ENCODE measurements at places on chromosomes 16 and 17.

DNA sequence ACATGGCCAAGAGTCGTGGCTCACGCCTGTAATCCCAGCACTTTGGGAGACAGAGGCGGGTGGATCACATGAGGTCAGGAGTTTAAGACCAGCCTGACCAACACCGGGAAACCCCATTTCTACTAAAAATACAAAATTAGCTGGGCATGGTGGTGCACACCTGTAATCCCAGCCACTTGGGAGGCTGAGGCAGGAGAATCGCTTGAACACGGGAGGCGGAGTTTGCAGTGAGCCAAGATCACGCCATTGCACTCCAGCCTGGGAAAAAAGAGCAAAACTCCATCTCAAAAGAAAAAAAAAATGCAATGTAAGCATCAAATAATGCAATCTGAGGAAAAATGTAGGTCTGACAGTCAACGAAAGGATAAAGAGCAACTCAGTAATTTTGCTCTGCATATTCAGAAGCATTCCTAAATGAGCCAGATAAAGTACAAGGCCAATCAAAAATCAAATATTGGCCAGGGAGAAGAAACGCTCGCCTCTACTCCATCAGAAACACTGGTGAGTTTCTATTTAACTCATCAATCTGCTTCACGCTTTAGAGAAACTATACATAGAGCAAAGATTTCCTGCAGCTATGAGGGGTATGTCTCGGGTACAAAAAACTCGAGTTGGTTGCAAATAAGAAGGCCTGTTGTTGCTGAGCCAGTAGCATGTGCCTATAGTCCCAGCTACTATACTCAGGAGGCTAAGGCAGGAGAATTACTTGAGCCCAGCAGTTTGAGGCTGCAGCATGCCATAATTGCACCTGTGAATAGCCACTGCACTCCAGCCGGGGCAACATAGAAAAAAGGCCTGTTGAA is 3.7 kb downstream of the TXNDC11 start:
- DNase-seq: no peak

DNA sequence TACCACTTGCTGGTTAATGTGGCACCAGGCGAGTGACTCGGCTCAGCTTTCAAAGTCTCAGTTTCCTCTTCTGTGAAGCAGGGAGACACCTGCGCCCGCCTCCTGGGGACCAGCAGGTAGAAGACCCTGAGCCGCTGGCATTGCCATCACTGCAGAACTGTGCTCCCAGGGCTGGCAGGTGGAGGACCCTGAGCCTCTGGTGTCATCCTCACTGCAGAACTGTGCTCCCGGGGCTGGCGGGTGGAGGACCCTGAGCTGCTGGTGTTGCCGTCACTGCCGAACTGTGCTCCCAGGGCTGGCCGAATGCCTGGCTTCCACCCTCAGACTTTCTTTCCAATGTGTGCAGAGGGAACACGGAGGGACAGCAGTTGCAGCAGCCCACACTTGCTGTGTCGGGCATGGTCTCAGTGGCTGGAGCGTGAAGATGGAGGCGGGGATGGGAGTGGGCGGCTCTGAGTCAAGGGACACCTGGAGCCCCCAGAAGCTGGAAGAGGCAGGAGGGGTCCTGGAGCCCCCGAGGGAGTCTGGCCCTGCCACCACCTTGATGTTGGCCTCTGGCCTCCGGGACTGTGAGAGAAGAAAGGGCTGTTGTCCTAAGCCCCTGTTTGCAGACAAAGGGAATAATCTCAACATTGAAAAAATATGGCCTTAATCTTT is 75.8 kb upstream of the METTL9 start:
- no peak for DNase-seq

GRCh38 chr17:72071330-72071729 is 49.5 kb upstream of the SOX9 start:
- no peak for DNase-seq

DNA sequence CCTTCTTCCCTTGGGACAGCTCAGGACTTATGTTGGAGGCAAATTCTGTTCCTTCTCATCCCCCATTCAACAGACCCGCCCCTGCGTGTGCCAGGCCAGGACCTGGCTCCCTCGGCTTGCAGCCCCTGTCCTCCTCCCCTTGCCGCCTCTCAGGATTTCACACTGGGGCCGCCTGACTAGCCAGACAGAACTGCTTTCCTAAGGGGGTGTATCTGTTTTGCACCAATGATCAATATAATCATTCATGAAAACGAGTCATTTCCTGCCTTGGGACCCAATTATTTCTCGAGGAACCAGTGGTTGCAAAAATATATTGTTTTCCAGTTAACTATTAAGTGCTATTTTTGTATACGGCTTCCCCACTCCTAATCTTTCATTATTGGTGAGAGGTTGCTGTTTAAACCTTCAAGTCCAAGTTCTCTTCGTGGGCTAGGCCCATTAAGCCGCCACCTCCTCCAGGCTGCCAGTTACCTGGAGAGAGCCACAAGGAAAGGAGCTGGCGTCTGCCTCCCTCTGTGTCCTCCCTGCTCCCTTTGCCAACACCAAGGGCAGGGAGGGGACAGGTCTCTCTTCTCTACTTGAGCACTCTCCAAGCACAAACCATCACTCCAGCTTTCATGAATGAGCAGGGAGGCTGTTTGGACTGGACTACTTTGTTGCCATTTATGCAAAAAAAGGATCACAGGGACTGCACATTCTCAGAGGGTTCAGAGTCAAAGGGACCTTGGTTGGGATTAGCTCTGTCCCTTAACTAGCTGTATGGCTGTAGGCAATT is 8.9 kb downstream of the DCAKD start:
- DNase-seq: no peak

- DNase-seq: no peak
These were observed 26.8 kb upstream of the MTMR4 start for GRCh38 chr17:58541249-58541648.

- DNase-seq: no peak
These were observed 312.1 kb downstream of the SNX29 start for GRCh38 chr16:12288537-12289174.

DNA sequence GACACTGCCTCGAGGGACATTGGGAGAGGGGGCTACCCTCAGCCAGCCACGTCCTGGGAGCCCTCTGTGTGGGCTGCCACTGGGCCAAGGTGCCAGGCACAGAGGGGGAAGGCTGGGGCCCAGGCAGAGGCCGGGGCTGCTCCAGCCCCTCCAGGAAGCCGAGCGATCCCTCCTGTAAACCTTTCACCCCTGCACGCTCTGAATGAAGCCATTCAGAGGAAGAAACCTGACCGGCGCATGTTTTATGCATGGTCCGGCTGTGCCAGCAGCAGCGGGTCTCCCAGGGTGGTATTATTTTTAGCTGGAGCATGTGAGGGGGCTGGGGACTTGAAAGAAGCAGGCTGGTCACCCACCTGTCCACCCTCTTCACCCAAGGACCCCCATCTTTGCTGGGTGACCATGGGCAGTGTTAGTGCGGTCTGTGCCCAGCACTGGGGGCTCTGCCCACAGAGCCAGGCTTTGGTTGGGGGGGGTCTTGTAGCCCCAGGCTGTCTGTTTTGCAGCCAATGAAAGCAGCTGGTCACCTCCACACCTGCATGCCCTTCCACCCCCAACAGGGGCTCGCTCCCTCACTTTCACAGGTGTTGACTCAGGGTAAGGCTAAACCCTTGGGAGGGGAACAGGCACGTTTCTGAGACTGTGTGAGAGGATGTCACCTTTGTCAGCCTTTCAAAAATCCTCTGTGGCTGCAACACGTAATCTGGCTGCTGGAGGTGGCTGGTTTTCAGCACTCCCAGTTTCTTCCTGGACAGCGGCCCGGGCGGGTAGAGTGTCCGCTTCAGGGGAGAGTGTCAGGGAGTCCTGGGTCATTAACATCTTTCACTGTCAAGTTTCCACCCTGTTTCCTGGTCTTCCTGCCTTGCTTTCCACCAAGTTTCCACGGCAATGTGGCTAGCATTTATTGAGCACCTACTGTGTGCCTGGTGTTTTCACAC is 77.1 kb upstream of the BRD7 start:
- DNase-seq: no peak

- no peak for DNase-seq
These were observed 168.9 kb downstream of the SHISA9 start for GRCh38 chr16:13070268-13070667.

GRCh38 chr16:55056585-55057401 is 126.1 kb downstream of the IRX5 start:
- no peak for DNase-seq

DNA sequence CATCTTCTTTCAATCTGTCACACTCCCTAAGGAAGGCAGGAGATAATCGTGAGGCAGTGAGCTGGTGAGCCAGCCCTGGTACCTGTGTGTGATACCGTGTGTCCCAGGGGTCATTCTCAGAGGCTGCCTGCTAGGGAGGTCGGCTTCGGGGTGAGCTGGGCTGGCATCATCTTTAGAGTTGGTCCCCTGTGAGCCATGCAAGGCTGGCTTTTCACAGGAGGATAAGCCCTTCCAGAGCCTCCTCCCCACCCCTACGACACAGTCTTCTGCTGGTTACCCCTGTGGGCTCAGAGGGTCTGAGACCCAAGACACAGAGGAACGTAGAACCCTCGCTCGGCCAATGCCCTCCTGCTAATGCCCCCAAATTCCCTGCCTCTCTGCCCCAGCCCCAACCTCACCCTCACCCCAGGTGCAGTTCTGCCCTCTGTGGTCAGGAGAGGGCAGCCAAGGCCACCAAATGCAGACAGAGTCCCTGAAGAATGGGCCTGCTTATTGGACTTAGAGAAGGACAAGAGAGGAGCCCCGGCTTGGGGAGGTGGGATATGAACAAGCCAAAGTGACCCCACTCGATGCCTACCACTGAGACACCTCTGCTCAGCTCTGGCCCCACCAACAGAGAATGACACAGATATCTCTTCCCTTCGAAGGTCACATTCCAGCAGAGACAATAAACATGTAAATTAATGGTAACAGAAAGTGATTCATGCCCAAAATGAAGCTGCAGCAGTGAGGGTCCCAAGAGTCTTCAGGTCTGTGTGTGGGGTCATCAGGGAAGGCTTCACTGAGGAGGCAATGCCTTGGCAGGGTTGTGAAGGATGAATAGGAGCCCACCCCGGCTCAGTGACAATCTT is 80.8 kb upstream of the CCL1 start:
- no peak for DNase-seq

GRCh38 chr17:20926532-20926931 is 116.3 kb downstream of the USP22 start:
- no peak for DNase-seq

DNA sequence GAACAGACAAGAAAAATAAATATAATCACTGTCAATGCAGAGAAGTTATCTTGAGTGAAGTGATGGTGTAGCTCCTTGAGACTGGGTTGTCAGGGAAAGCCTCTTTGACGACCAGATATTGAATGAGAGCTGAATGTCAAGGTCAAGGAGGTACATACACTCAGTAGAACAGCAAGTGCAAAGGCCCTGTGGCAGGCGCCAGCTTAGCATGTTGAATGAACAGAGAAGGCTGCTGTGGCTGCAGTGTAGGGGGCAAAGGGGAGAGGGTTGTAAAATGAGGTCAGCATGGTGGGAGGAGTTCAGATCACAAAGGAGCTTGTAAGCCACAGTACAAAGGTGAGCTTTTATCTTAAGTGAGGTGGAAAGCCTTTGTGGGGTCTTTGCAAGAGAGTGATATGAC is 111.5 kb downstream of the ZFHX3 start:
- DNase-seq: no peak

DNA sequence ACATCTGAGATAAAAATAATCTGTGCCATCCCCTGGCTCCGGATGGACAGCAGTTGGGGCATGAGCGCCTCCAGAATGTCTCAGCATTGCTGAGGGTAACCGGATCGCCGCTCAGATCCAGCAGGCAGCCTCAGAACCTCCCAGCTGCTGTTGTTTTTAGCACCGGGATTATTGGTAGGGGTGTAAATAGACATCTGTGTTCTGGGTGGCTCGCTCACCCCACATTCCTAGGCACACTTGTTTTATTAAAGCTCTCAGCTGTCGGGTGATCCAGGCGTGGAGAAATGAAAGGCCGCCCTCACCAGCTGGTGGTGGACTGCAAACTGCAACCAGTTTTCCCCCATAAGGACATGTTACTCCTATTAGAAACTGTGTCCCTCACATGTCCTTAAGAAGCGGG is 32.1 kb downstream of the MYH3 start:
- DNase-seq: no peak

GRCh38 chr16:80027007-80027965 is 426.7 kb upstream of the MAF start:
- DNase-seq: no peak

DNA sequence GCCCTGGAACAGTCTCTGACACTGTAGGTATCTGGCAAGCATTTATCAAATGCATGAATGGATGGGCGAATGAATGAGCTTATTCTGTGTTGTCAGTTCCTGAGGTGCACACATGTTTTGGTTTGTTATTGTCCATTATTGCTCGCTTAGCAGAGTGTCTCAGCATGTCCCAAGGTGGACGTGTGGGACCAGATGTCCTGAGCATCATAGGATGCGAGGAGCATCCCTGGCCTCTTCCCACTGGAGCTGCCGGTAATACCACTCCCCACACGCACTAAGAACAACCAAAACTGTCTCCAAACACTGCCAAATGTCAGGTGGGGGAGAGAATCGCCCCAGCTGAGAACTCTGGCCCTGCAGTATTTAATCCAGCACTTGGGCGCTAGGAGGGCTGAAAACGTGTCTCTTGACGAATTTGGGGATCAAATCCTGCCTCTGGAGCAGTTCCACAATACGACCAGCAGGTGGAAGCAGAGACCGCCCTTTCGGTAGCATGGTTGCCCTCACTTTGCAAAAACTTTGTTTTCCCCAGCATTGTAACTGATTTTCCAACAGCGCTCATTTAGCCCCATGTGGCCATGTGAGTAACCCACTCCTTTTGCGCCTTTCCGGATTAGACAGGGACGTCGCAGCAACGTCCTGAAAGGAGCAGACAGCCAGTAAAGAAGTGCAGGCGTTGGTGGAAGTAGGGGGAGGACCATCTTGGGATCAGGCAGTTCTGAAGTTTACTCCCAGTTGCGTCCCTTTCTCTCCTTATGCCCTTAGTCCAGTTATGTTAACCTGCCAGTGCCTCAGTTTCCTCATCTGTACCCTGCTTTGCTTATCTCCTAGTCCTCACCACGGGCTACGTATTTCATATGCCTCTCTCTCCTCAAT is 22.7 kb downstream of the TMEM114 start:
- peak; percentile 48 for DNase-seq

DNA sequence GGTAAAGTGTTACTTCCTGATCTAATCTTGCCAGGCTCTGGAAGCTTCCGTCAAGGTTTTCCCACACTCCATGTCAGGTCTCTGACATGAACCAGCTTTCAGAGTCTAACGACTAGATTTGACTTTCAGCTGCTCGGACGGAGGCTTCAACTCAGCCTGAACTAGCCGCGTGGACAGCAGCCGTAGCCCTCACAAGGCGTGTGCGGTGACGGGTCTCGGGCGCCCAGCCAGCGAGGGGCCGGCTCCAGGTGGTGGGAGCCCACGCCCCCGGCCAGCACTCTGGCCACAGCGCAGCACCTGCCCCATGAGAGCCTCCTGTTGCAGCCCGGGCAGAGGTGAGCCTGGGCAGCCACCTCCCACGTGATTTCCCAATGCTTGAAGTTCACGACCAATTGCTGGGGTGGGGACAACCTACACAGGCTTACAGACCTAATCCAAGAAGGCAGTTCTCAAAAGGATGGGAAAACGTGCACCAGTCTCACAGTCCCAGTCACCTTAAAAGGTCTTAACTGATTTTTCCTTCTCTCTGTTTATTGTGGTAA is 45.5 kb downstream of the TBC1D16 start:
- DNase-seq: no peak

GRCh38 chr17:39062846-39063680 is 88.4 kb downstream of the PLXDC1 start:
- no peak for DNase-seq

GRCh38 chr16:972316-973002 is 1.7 kb upstream of the LMF1 start:
- DNase-seq: no peak

Data from activated CD4-positive, CD25-positive, alpha-beta regulatory T cell (primary cell).